ENCODE measurements at places on chromosomes 16 and 17.

GRCh38 chr17:17740615-17741348 lies 59.5 kb downstream of the RAI1 start:
- peak; percentile 31 for DNase-seq

DNA sequence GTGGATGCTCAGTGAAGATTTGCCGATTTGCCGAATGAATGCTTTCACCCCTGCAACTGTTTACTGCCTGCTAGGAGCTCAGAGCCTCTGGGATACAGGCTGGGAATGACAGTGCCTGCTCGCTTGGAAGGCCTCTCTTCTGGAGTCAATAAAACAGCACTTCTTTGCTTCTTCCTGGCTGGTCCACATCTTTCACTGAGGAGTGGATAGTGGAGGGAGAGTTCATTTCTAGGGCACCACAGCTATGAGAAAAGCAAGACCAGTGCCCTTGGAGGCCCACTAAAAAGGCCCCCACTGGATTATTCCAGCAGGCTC lies 3.1 kb upstream of the USP7 start:
- DNase-seq = no peak

DNA sequence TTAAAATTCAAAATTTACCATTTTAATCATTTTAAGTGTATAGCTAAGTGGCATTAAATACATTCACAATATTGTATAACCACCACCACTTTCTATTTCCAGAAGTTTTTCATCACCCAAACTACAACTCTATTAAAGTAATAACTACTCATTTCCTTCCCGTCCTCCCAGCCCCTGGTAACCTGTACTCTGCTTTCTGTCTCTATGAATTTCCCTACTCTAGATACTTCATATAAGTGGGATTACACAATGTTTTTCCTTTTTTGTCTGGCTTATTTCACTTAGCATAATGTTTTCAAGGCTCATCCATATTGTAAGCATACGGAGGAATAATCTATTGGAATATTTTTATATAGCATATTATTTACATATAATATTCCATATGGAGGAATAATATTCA lies 29.7 kb downstream of the ESRP2 start:
- DNase-seq = no peak

DNA sequence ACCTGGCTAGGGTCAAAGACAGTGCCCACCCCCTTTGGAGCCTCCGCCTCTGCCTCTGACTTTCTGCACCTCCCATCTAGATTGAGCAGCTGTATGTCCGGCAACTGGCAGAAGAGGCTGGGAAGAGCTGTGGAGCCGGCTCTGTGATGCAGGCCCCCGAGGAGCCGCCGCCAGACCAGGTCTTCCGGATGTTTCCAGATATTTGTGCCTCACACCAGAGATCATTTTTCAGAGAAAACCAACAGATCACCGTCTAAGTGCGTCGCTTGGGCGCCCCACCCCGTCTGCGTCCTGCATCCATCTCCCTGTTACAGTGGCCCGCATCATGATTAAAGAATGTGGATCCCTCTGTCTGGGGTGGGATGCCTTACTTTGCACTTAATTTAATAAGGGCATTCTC lies 22.1 kb downstream of the IRF8 start:
- no peak for DNase-seq

- no peak for DNase-seq
Observed at GRCh38 chr17:75900691-75901533, 3.8 kb downstream of the MRPL38 start.

GRCh38 chr17:76075364-76076145 lies 974 bp downstream of the GALR2 start:
- DNase-seq = no peak

DNA sequence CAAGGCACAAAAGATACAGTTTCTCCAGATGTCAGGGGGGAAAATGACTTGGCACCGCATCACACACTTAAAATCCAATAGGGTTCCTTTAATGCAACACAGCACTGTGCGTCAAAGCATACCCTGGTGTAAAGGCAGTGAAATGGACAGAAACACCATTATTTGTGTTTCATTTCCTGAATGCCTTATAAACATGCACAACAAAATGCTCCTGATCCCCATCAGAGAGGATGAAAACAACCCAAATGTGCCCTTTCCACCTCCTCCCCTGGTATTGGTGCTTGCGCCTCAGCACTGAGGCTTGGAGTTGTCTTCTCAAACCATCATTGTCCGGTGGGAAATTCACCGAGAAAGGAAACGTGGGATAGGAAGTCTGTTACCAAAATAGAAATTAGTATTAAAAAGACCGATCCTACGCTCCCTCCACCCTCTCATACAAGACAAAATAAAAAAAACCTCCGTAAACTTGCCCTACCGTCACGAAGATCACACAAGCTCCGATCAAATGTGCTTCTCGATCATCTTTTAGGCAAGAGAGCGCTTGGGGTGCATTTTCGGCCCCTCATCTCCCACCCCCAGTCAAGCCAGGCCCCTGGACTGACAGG lies 722 bp downstream of the CDC27 start:
- DNase-seq = peak; percentile 59

- no peak for DNase-seq
Observed at GRCh38 chr17:75917141-75917916, 12.6 kb upstream of the MRPL38 start.

DNA sequence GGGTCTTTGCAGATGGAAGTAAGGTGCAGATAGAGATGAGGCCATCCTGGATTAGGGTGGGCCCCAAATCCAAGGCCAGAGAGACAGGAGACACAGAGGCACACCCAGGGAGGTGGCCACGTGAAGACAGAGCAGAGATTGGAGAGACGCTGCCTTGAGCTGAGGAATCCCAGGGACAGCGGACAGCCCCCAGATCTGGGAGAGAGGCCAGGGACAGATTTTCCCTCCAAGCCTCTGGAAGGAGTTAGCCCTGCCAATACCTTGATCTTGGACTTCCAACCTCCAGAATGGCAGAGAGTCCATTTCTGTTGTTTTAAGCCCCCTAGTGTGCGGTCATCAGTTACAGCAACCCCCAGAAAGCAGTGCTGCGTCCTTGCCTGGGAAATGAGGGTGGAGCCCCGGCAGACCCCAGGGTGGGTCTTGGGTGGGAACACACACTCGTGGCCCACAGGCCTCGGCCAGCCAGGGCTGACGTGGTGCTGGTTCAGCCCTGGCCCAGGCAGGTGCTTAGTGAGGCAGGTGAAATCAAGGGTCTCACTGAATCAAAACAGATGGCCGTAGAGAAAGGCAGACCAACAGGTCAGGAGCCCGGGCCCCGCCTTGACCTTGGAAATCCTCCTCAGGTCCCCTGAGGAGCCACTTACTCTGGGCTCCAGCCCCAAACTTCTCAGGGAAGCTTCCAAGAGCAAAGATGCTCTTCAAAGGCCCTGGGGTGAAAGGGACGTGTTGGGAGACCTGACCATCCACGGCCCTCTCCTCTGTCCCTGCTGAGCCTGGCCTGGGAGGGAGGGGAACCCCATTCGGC lies 169.3 kb downstream of the RBFOX3 start:
- DNase-seq = no peak

DNA sequence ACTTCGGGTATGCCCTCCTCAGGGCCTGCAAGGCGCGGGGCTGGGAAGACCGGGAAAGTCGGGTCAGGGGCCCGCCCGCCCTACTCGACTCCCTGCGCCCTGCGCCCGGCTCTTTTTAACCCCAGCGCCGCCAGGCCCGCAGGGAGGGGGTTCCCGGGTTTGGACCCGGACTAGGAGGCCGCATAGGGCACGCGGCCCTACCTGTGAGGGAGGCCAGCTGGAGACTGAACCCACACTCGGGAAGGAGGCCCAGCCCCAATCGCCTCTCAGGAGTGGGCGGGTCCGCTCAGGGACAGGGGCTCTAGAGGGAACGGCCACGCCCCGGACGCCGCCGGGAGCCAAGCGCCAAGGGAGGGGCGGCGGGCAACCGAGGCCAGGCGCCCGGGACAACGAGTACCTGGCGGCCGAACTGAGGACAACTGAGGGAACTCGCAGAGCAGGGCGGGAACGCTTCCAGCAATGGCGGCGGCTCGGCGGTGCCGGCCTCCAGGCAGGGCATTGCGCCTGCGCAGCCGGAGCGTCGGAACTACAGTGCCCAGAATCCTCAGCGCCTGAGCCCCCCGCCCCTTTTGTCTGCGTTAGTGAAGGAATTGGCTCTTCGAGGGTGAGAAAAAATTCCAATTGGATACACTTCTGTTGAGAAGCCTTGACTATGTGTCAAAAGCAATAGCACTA lies at the start of gene ZNF624:
TSS of gene ZNF624 (minus strand) at position 484 of the 675 bp plus-strand sequence.
- peak; percentile 91 for DNase-seq

DNA sequence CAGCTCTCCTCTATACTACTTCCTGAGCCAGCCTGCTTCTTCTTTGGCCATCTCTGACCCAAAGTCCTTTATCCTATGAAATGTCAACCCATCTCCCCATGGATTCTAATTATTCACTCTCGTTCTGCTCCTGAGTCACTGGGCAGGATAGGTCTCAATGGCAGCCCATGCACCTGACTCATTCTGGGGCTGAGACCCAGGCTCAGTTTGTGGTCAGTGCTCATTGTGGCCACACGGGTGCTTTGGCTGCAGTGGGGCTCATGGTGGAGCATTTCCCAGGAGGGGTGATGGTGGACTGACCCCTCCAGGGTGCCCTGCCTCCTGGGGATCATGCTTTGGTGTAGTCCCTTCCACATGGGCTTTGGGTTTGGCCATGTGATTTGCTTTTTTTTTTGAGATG lies 154.8 kb upstream of the WSCD1 start:
- DNase-seq = no peak

GRCh38 chr17:72189768-72190593 lies 69.2 kb downstream of the SOX9 start:
- DNase-seq = no peak

- no peak for DNase-seq
Observed at GRCh38 chr17:79033741-79034501, 10.0 kb downstream of the C1QTNF1 start.

GRCh38 chr17:74332763-74333283 lies 6.8 kb downstream of the KIF19 start:
- no peak for DNase-seq

- no peak for DNase-seq
Observed at GRCh38 chr16:3841729-3842508, 38.6 kb downstream of the CREBBP start.

- DNase-seq = no peak
Observed at GRCh38 chr17:44310609-44311376, 2.4 kb downstream of the RUNDC3A start.
